Forelimb muscle (tissue), 1 donor: ENCODE measurements at places on chromosomes 16 and 17. TPM values are rescaled to one million over a fixed set of nuclear protein-coding genes. Genes with fewer than 3 reads are reported as not detected.

DNA sequence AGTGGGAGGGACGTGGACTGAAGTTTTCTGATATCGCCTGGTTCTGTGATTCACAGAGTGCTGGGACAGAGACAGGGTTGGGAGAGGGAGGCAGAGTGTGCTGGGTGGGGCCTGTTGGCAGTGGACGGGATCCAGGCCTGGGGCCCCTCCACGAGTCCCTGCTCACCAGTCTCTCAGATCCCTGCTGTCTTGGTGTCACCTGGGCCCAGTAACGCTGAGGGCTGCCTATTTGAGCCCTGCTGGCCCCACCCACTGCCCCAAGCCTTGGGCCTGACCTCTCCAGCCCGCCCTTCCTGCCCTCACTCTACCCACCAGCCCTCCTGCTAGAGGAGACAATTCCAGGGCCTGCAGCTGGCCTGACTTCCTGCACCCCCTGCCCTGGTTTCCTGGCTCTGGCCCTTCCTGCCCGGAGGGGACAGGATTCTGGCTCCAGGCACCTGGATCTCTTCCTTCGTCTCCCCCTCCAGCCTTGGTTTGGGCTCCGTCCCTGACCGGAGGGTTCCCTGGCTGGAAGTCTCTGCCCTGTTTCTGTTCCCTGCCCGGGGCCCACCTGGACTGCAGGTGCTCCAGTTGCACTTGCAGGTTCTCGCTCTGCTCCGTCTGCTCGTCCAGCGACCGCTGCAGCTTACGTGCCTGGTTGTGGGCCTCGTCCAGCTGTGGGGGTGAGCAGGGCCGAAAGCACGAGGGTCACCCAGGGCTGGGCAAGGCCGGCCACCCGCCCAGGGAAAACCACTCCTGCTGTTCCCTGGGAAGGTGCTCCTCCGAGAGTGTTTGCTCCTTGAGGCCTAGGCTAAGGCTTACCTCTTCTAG is 21.4 kb downstream of the CCDC102A start:
- DNase-seq, result no peak

DNA sequence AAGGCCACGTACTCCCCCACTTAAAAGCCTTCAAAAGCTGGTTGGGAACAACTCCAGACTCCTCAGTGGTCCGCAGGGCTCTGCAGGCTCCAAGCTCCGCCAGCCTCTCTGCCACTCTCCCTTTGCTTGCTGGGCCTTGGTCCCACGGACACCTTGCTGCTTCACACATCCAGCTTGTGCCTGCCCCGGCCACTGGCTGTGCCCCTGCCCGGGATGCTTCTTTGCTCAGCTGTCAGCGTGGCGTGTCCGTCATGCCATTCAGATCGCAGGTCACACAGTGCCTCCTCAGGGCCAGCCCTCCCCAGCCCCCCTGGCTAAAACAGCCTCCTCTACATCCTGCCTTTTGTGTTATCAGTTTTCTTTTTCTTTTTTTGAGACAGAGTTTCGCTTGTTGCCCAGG is 11.8 kb downstream of the ASPHD1 start:
- DNase-seq, result no peak

The YBX2 gene
- polyA plus RNA-seq, result 2.4 TPM

- no peak for DNase-seq
Observed at GRCh38 chr16:69077251-69077650, 28.2 kb upstream of the HAS3 start.

DNA sequence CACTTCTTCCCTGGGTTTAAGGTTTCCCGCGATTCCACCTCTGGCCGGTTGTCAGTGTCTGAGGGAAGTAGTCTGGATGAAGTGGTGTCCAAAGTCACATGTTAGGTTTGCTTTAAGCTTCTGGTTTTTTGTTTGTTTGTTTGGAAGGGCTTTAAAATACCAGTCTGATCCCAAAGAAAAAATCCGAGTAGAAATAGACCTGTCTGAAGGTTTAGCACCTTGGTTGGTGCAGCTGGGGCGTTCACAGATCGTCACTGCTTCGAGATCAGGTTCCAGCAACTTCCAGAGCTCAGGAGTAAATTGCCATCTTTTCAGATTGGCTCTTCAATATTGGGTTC is 567 bp downstream of the TMEM97 start:
- DNase-seq, result no peak

- no peak for DNase-seq
Observed at GRCh38 chr16:55171241-55171640, 152.8 kb upstream of the IRX6 start.

DNA sequence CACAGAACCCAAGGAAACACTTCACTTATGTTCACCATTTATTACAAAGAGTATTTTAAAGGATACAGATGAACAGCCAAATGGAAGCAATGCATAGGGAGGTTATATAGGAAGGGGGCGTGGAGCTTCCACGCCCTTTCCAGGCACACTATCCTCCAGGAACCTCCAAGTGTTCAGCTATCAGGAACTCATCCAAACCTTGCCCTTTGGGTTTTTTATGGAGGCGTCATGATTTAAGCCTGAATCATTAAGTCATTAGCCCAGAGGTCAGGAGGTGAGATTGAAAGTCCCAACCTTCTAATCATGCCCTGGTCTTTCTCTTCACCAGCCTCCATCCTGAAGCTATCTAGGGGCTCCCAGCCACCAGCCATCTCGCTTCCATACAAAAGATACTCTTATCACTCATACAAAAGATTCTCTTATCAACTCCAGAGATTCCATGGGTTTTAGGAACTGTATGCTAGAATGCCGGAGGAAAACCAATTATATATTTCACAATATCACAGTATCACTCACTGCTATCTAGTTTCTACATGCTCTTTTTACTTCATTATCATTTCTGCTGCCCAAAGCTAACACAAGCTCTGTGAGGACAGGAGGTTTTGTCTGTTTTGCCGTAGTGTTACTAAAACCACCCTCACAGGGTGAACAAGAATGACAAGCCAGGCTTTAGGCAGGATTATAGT is 213.4 kb downstream of the SLC39A11 start:
- no peak for DNase-seq

GRCh38 chr17:69551212-69552010 is 136.9 kb downstream of the MAP2K6 start:
- no peak for DNase-seq

DNA sequence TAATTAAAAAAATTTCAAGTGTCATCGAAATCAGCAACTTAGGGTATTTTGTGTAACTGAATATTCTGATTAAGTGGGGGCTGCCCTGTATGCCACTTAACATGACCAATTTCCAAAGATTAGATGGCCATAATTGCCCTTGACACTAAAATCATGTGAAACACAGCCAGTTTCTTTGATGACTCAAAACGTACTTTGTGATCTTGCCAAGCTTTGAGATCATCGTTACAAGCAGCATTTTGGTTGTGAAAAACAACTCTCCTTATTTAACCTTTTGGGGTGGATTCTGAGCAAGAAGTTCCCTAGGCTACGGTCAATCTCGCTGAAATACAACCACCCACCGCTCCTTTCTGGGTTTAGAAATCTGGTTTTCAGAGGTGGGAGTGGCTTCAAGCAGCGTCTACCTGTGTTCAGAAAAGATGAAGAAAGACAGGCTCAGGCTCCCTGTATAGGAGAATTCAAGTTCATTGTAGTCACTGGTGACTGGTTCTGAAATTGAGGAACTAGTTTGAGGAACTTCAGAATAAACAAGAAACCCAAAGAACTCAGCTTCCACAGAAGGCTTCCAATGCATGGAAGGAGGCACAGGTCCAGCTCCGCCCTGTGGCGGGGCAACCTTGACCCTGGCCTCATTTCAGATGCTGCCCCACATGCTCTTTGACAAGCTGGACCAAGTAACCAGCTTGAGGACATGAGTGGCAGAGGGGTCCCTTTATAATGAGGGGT is 9.4 kb downstream of the MAP3K14 start:
- DNase-seq, result no peak

The BAIAP3 gene
- 0.65 TPM for polyA plus RNA-seq

The FNDC8 gene
- 0.11 TPM for polyA plus RNA-seq

GRCh38 chr17:4105232-4105631 is 37.6 kb downstream of the ZZEF1 start:
- DNase-seq, result no peak

GRCh38 chr17:78953356-78954350 is 26.1 kb downstream of the LGALS3BP start:
- DNase-seq, result no peak

GRCh38 chr16:12802661-12803060 is 1.0 kb downstream of the CPPED1 start:
- DNase-seq, result no peak

- peak; percentile 66 for DNase-seq
Observed at GRCh38 chr17:1515640-1516387, 598 bp downstream of the INPP5K start.

DNA sequence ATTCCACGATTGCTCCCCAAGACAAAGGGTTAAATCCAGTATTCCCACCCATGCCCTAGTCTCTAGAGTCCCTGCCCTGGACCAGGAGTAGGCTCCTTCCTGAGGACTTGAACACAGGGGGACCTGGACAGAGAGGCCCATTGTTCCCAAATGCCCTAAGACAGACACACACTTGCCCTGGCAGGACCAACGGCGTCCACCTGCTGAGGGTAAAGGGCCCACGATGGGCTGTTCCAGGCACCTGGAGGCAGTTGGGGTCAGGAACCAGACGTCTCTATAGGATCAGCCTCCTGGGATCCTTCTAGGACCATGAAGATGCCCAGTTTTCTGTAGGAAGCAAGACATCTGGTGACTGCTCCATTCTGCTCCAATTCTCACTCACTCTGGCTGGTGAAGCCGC is 39.3 kb downstream of the TNFRSF13B start:
- no peak for DNase-seq

The TBC1D3 gene
- not detected for polyA plus RNA-seq

DNA sequence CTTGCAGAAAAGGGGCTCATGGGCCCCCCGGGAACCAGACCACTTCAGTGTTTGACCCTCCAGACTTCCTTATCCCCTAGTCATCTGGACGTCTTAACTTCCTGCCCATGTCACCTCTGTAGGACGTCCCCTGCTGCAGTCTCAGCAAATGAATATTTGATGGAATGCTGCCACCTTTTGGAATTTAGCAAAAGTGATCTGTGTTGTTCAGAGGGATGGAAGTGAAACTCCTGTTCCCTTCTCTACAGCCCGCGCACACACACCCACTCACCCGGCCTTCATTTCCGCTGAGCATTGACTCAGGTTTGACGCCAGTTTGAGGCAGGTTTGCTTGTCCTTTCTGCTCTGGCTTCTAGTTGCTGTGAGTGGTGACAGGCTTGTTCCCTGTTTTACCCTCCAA is 507.2 kb upstream of the EEF2KMT start:
- DNase-seq, result no peak

GRCh38 chr17:64938290-64938689 is 19.0 kb upstream of the LRRC37A3 start:
- DNase-seq, result no peak

The LDAF1 gene
- polyA plus RNA-seq, result 35.9 TPM

- no peak for DNase-seq
Observed at GRCh38 chr16:66457888-66458287, 30.8 kb downstream of the BEAN1 start.

DNA sequence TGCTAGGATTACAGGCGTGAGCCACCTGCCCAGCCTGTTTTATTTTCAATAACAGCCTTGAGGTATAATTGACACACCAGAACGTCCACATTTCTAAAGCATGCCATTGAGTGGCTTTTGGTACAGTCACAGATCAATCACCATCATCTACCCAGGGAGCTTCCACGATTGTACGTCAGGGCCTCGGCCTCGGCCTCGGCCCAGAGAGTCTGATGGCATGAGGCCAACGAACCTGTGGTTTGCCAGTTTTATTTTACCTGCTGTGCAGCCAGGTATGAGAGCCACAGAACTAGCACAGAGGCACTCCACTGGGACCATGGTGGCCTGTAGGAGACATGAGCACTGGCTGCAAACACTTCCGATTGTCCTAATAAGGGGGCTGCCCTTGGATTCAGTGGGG is 8.3 kb downstream of the UBALD1 start:
- DNase-seq, result no peak

The VTN gene
- 0.32 TPM for polyA plus RNA-seq

DNA sequence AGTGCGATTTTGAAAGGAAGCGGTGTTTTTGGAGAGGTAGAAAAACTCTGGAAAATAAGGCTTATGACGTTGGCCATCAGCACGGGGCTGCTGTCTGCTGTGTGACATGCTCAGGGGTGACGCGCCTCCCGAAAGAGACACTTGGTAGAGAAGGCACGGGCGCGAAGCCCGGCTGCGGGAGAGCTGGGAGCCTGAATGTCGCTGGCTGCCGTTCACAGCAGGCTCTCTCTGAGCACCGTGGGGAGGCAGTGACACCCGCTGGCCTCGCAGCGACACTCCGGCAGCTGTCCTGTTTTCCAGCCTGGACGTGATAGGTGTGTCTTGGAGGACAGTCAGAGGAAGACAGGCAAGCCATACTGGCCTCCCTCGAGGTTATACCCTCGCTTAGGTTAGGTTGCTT is 759.1 kb upstream of the RBFOX1 start:
- no peak for DNase-seq
